ENCODE measurements at places on chromosomes 1 and 21.

DNA sequence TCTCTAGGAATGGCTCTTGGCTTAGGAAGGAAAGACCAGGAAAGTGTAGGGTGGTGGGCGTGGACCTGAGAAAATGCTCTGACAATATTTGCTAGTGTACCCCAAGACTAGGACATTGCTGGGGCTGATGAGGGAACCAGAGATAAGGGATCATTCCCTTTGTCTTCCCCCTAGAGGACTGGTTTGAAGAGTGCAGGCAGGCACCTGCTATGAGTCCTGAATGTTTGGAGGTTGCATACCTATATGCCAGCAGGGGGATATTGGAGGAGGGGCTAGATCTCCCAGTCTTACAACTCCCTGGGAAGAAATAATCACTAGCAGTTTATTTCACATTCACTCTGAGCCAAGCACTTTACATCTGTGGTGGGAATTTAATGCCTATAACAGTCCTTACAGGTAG lies 6.0 kb upstream of the BCL10 start:
- no peak for DNase-seq

- no peak for DNase-seq
Measured at GRCh38 chr1:1926346-1926811, 7.3 kb upstream of the TMEM52 start.

- no peak for DNase-seq
Measured at GRCh38 chr1:101119289-101119688, 93.7 kb upstream of the DPH5 start.

GRCh38 chr1:92877792-92878191 lies 46.0 kb downstream of the RPL5 start:
- no peak for DNase-seq

DNA sequence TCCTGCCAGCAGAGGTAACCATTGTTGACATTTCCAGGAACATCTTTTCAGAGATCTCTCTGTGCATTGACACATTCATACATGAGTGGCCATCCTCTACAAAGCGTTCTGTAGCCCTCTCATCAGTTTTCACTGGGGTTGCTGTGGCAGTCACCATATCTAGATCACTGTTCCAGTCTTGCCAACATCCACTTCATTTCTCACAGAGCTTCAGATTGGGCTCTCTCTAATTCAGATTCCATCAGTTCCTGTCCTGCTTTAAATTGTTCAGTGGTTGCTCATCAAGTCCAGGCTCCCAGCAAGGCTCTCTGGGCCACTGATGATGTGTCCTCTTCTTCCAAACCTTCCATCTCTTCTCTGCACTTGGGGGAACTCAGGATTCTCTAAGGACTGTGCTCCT lies 173.7 kb downstream of the KCNJ6 start:
- DNase-seq = no peak

DNA sequence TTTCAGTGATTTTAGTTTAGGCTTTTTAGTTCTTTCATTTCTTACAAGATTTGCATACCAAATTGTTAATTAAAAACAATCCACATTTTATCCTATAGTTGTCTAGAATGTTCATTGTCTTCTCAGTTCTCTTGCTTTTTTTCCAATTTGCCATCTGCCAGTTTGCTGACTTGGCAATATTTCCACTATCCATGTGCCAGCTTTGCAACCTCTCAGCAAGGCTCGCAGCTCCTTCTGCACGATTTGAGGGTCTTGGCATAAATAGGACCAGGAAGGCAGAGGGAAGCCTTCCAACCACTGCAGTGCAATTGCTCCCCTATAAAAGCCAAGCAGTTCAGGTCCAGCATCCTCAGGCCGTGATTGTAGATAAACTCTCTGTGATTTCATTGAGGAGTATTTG lies 306.8 kb upstream of the FMN2 start:
- DNase-seq = no peak

GRCh38 chr1:204991342-204991844 lies 51.6 kb upstream of the CNTN2 start:
- no peak for DNase-seq

- DNase-seq = peak; percentile 16
Measured at GRCh38 chr1:42529724-42530181, 66.7 kb downstream of the CCDC30 start.

DNA sequence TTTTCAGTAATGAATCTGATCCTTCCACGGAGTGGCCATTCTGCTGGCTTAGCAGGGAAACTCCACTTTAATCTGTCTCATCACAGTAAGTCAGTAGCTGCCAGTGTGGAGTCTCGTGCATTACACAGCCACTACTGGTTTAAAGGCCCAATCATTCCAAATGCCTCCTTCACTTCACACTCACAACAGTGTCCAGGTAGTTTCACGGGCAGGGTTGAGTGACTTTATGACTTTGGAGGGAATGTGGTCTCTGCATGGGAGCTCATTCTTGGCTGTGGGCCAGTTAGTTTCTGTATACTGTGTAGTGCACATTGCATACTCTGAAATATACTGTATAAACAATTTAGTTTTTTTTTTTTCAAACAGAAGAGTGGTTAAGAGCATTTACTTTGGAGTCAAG lies 34.6 kb upstream of the C1orf87 start:
- no peak for DNase-seq

DNA sequence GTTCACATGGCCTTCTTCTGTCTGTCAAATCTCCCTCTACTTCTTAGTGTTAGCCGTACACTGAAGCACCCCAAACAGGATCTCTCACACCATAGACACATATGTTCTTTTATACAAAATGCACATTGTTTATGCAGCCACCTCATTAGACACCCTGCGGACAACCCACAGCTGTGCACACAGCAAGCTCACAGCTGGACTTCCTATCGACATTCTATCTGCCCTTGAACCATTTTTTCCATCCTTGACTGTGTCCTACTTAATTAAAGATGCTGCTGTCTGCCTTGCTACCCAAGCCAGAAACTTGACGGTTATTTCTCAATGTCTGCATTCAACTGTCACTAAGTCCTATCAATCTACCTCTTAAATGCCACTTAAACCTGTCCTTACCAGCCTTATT lies 3.2 kb upstream of the ZBTB21 start:
- DNase-seq = no peak

DNA sequence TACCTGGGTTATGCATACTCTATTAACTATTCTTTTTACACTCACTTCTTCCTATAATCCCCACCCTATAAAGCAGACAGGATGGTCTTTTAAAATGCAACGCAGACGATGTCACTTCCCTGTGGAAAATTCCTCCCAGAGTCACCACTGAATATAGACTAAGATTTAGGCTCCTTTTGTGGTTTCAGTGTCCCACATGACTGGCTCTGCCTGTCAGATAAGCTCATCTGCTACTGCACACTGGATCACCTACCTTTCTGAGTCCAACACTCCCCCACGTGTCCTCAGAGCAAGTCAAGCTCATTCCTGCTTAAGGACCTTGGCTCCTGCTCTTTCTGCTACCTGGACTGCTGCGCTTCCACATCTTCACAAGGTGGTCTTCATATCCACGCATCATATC lies 73.0 kb upstream of the SIPA1L2 start:
- no peak for DNase-seq

GRCh38 chr1:183577897-183578465 lies 12.3 kb downstream of the NCF2 start:
- no peak for DNase-seq

DNA sequence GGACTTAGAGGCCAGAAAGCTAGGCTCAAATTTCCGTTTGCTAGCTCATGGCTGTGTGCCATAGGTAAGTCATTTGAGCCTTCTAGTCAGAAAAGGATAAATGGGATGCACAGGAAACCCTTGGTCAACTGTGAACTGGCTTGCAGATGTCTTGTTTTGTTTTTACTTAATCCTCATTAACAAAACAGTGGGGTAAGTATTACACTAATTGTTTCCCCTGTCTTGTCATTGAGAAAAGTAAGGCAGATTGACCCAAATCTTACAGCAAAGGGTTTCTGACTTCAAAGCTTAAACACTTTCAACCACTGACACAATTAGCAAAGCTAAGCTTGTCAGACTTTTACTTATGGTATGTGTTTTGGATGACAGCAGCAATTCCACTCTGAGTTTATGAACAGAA lies 291.3 kb downstream of the NTNG1 start:
- no peak for DNase-seq

- no peak for DNase-seq
Measured at GRCh38 chr1:26582836-26583460, 53.4 kb downstream of the RPS6KA1 start.

GRCh38 chr1:227215863-227216510 lies 102.3 kb downstream of the CDC42BPA start:
- DNase-seq = no peak

- DNase-seq = no peak
Measured at GRCh38 chr1:27027575-27028250, 15.1 kb upstream of the TENT5B start.

GRCh38 chr21:37871121-37871862 lies 45.0 kb downstream of the KCNJ6 start:
- no peak for DNase-seq

DNA sequence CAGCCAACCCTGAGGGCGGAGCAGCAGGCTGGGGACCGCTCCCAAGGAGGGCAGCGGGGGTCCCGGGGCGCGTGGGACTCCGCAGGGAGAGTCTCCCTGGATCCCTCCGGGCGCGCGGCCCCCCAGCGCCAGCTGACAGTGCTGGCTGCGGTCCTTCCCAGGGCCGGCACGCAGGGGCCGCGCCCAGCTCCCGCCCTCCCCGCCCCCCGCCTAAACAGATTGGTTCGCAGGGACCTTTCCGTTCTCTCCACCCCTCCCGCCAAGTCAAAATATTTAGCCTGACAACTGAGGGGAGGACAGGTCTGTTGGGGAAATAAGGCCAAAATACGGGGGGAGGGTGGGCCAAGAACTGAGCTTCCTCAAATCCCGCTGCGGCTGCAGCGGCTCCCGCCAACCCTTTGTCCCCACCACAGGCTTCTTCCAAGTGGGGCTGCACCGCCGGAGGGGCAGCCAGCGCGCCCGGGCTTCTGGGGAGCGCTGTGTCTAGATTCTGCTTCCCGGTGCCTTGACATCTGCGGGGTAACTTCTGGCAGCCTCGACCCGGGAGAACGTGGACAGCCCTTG lies at the start of gene INSRR:
Gene INSRR (minus strand): TSS at position 159 of the 564 bp plus-strand sequence. CDS start 496 bp downstream, outside the sequence.
- DNase-seq = no peak

- no peak for DNase-seq
Measured at GRCh38 chr1:233364026-233364425, 36.5 kb downstream of the MAP3K21 start.

- no peak for DNase-seq
Measured at GRCh38 chr1:90126834-90127233, 131.9 kb downstream of the ZNF326 start.

GRCh38 chr1:234361102-234361603 lies 12.1 kb upstream of the COA6 start:
- DNase-seq = no peak

DNA sequence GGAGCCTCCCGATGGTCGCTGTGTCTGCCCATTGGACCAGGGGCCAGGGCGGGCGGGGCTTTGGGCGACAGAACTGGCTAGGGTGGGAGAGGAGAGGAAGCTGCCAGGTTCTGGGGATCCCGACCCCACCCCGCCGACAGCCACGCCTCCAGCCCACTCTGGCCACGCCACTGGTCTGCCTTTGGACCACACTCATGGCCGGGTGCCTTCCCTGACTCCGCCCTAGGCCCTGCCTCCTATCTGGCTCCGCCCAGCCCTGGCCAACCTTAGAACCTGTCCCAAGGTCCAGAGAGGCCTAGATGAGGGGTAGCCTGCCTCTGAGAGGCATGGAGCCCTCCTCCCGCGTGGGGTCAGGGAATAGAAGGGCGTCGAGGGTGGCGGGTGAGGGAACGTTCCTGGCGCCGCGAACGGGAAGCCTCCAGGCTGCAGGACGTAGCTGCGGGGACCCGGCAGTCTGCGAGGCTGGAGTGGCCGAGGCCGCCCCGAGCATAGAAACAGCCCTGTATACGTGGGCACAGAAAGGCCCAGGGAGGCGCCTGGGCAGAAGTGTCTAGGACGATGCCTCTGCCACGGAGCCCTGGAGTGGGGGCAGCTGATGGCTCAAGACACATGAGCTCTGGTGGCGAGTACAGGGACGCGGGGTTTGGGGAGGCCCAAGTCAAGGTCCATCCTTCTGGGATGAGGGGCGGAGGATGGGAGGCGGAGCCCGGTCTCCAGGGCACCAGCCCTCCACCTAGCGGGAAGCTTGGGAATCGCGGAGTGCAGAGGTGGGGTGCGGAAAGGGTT lies 11.5 kb upstream of the COL16A1 start:
- DNase-seq = peak; percentile 13

DNA sequence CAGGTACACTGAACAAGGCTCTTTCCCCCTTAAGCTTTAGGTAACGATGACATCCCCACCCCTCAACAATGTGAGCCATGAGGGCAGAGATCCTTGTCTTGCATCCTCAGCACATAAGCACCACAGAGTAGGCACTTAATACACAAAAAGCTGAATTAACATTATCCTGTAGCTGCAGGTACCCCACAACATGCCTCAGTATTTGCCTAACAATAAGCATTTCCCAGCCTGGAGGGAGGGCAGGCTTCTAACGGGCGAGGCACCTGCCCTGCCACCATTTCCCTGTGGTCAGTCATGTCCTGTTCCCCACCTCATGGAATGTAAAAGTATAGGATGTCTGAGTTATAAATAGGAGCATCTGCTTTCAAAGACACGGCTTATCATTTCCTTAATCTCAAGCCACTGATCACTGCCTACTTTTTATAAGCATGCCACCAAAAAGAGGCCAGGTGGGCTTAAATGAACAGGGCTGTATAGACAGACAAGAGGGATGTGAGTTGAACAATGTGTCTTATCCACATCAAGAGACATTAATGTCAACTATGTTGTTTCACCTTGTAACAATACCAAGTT lies 3.4 kb downstream of the CAPZB start:
- no peak for DNase-seq

DNA sequence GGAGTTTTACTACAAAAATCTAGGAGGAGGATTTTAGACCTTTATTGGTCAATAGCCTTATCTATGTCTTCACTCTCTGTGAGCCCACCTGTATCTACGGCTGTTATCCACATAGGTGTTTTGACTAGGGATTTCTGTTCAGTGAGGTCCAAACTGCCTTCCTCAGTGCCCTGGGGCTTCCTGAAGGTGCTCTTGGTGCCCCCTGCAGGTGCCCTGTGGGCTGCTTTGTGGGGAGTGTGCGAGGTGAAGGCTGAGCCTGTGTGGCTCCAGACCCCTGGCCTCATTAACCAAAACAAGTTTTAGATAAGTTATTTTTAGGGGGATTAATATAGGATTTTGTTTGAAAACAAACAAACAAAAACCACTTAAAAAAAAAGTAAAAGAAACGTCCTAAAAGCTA lies 122.5 kb downstream of the KIF26B start:
- DNase-seq = no peak

- DNase-seq = no peak
Measured at GRCh38 chr1:30729901-30730300, 6.5 kb upstream of the MATN1 start.

DNA sequence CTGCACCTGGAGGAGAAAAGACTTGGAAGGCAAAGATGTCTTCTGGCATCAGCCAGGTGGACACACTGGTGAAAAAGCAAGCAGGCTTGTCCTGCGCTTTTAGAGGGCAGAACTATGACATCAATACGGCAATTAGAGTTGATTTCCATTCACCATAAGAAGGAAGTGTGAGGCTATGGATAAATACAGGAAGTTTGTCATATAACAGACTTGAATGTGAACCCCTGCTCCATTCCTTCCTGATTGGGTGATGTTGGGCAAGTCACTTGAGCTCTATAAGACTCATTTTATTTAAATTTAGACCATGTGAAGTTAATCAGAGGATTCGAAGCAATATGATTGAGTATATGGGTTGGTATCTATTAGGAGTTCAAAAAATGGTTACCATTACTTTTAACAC lies 137.8 kb downstream of the PLPP3 start:
- no peak for DNase-seq

GRCh38 chr21:38395581-38395980 lies 102.7 kb downstream of the ERG start:
- DNase-seq = no peak

All from T-helper 1 cell (primary cell).